C1 segment of cervical spinal cord (tissue), 14 donors: ENCODE measurements at places on chromosomes 4 and X.

- no peak for DNase-seq
Measured at GRCh38 chr4:93444860-93445259, 383.7 kb upstream of the ATOH1 start.

- DNase-seq, result no peak
Measured at GRCh38 chr4:188780686-188781085, 641.4 kb downstream of the TRIML1 start.

- DNase-seq, result no peak
Measured at GRCh38 chrX:77431227-77431626, 16.0 kb upstream of the FGF16 start.

DNA sequence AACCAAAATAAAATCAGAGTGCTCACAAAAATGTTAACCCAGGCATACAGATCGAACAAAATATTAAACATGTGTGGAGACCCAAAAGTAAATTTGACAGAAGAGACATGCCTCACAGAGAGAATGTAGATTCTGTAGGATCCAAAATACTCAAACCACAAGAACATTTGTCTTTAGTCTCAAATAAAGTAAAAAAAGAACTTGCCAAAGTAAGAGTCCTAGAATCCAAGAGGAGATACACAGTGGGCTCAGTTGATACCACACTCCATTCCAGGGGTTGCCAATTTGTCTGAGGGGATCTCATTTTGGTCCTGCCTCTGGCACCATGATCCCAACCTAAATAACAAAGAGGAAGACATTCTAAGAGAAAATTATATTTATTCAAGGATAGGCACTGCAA, 316.4 kb downstream of the GALNTL6 start:
- no peak for DNase-seq

DNA sequence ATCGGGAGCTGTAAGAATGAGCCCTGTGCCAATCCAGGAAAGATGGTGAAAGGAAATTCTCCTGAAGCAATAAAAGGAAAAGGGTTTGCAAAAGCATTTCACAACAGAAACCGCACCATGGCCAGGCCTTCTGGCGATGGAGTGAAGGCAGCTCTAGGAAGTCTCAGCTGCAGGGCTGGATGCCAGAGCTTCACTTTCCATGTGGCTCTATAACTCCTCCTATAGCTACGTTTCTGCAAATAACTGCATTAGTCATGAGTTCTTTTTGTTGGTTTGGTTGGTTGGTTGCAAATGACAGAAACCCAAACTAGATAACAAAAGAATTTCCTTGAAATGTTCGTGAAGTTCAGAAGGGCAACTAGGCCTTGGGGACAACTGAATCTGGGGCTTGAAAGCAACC, 84.6 kb downstream of the RELL1 start:
- no peak for DNase-seq

DNA sequence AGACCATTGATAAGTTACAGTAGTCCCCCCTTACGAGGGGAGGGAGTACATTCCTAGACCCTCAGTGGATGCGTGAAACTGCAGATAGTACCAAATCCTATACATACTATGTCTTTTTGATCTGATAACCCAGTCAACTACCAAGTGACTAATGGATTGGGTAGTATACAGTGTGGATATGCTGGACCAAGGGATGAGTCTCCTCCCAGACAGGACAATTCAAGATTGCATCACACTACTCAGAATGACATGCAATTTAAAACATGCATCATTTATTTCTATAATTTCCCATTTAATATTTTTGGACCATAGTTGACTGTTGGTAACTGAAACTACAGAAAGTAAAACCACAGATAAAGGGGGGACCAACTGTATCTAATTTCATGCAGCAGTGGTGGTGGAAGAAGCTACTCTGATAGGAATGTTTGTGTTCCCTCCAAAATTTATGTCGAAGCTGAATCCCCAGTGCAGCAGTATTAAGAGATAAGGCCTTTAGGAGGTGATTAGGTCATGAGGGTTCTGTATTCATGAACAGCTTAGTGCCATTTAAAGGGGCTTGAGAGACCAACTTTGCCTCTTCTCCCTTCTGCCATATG, 11.9 kb downstream of the HADH start:
- no peak for DNase-seq

GRCh38 chr4:95643627-95644026, 94.9 kb upstream of the UNC5C start:
- no peak for DNase-seq
